M059J (cell line): ENCODE measurements at places on chromosomes 16 and 17. TPM values are rescaled to one million over a fixed set of nuclear protein-coding genes. Genes with fewer than 3 reads are reported as not detected.
A peak's percentile ranks its signal among the peaks of the same experiment; 100 is the strongest.

DNA sequence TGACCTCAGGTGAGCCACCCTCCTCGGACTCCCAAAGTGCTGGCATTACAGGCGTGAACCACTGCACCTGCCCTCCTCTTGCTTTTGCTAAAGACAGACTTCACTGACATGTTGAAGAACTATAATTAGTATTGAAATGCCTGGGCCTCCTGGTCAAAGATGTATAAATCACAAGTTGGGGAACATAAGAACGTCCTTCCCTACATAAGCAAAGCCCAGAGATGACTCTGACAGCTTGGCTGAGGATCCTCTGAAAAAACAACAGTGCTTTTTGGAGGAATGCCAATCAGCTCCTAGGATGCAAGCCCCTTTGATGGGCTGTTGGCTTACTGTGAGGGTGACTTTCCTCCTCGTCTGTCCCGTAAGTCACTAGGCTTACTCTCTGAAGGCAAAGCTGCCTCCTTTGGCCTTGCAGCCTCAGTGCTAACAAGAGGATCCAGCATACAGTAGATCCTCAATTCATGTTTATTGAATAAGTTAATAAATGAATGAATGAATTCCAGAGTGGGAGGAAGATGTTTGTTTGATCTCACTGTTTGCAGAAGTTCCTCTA is 6.3 kb downstream of the APOH start:
- no peak for DNase-seq

DNA sequence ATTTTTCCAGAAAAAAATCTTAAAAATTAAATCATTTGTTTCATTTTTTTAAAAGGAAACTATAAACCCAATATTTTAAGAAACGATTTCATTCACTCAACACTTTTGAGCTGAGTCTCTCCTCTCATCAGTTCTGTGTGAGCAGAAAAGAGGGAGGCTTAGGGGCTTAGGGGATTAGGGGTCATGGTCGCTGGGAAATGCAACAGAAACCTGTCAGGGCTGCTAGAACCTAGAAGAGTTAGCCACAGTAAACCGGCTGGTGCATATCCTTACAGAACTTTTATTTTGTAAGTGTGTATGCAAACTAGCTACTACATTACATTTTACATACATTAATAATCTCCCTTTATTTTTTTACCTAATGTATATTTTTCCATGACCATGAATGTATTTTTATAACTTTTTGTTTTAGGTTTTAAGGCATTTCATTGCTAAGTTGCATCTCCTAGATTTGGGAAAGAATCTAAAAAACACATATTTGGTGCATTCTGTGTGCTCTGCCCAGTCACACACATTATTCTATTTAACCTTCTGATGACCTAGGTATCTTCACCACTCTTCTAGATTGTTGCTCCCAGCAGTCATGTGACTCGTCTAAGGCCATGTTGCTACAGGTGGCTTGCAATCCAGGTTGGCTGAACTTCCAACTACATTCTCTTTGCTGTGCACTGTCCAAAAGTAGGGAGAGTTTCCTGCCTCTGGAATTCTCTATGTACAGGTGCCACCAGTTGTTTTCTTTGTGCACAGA is 24.4 kb downstream of the TBC1D3B start:
- no peak for DNase-seq

DNA sequence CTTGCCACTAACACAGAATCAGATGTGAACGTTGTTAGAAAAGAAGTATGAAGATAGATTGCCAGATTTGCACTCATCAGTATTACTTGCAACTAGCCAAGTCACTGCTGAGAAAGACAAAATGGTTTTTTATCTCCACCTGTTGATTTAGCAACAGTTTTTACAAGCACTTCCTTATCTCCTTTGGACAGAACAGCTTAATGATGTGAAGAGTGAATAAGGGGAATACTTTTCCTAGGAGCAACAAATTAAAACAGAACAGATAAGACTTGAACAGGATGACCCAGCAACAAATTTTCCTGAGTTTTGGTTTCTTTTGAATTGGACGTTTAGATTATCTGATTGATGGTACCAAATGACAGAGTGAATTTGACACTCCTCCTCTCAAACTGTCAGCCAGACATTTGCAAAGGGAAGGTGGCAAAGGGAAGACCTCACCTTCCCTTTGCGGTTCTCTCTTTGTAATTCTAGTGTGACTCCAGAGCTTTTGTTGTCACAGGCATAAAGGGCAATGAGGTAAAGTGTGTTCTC is 130.6 kb downstream of the NLK start:
- no peak for DNase-seq

DNA sequence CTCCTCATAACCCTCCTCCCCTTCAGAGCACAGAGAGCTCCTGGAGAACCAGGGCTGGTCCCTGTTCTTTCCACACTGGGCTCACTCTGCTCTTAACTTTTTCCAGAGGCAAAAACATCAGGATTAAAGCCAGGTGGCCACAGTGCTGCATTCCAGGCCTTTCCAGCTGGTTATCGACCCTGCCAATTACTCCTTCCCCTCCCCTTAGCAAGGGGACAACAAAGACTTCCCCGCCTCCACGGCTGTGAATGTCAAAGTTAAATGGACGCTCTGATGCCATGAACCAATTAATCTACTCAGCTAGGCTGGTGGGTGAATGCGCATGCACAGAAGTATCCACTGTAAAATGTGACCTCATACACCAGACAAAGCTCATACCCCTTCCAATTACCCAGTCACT is 23.1 kb downstream of the ACLY start:
- DNase-seq, result no peak

- DNase-seq, result no peak
Observed at GRCh38 chr17:20925091-20925490, 117.7 kb downstream of the USP22 start.

GRCh38 chr17:74474043-74474792 is 7.8 kb downstream of the CD300A start:
- DNase-seq, result no peak

- DNase-seq, result no peak
Observed at GRCh38 chr17:61081959-61082358, 317.7 kb upstream of the TBX2 start.

GRCh38 chr17:27523712-27524111 is 67.5 kb downstream of the KSR1 start:
- peak; percentile 16 for DNase-seq

GRCh38 chr16:65497571-65497970 is 375.7 kb upstream of the CDH11 start:
- DNase-seq, result peak; percentile 78

GRCh38 chr17:78057113-78057740 is 71.3 kb downstream of the TMC6 start:
- DNase-seq, result no peak

GRCh38 chr16:70651524-70651923 is 5.2 kb downstream of the IL34 start:
- no peak for DNase-seq

DNA sequence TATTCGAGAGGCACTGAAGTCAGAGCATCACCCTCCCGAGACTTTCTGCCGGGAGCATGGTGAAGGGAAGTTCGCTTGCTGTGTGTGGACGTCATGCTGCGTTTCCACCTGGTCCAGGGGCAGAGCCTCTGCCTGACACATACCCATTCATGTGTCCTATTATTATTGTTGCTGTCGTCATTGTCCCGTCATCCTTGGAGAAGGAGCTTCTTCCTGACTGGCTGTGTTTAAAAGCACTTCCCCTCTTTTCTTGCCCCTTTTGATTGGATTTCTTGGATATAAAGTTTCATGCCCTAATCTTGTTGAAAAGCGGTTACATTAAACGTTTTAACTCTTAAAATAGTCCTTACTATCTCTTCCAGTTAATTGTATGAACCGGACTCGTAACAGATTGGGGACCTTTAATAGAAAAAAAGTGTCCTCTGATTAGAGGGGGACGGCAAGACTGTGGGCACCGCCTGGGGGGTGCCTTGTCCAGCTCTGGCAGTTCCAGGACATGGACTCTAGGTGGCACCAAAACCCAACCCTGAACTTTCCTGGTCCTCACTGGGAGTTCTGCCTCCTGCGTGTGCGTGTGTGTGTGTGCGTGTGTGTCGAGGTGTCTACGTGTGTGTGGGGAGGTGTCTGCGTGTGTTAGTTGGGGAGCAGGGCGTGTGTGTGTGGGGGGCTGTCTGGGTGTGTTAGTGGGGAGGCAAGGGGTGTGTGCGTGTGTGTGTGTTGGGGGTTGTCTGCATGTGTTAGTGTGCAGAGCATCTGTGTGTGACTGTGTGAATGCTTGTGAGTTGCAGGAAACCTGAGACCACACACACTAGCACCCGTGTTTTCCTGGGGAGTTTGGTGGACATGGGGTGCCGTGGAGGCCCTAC is 133.3 kb upstream of the CIBAR2 start:
- DNase-seq, result peak; percentile 61

DNA sequence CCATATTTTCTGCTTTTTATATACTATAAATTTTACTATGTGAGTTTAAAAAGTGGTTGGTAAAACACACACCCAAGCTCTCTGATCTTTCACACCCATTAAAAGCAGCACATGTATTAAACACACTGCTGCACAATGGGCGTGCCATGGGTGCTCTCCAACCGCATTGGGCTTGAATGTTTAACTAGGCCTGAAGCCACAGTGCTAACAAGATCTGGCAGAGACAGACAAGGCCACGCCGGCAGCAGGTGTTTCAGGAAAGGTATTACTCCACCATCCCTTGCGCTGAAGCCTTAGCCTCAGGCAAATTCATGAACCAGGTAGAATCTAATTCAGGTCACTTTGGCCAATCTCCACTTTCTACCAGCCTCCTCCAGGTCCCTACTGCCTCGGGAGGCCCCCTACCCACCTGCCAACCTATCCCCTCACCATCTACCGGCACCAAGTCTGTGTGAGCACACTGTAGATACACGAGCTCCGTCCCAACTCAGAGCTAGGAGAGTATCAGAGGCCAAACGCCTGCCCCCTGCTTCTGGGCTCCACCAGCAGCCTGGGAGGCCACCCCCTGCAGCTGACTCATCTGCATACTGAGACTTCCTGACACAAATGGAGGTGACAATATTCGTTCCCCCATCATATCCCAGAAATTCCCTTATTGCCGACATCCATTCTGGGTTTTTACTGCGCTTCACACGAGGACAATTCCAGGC is 95.0 kb downstream of the ADCY9 start:
- DNase-seq, result peak; percentile 26

DNA sequence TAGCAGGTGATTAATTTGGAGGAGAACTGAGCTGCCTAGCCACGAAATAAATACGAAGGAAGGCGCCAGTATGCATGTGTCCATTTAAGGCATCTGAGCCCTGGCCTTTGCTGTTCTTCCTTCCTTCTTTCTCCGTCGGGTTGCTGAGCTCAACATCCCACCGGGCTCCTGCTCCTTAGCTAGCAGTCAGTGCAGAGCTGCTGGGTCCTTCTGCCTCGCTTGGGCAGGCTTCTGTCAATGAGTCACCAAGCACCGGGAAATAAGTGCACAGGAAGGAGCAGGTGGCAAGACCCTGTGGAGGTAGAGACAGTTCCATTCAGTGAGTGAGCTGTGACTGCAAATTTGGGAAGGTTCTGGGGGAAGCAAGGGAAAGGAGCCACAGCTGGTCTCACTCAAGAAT is 120.7 kb downstream of the CCDC182 start:
- DNase-seq, result no peak

- peak; percentile 4 for DNase-seq
Observed at GRCh38 chr17:10019941-10020451, 114.9 kb upstream of the RCVRN start.

DNA sequence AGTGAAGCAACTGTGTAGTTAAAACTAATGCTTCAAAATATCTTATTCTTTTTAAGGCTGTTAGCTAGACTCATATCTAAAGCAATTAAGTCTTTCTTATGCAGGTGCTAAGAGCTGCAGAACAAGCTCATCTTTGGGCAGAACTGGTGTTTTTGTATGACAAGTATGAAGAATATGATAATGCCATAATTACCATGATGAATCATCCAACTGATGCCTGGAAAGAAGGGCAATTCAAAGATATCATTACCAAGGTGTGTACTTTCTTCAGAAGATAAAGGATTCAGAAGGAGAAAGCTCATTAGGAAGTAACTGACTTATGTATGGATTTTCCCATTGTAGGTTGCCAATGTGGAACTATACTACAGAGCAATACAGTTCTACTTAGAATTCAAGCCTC is 23.9 kb downstream of the PTRH2 start:
- DNase-seq, result no peak

- DNase-seq, result peak; percentile 71
Observed at GRCh38 chr17:42989726-42990652, 8.2 kb upstream of the RPL27 start.

- no peak for DNase-seq
Observed at GRCh38 chr17:80890196-80890920, 101.3 kb upstream of the CHMP6 start.

DNA sequence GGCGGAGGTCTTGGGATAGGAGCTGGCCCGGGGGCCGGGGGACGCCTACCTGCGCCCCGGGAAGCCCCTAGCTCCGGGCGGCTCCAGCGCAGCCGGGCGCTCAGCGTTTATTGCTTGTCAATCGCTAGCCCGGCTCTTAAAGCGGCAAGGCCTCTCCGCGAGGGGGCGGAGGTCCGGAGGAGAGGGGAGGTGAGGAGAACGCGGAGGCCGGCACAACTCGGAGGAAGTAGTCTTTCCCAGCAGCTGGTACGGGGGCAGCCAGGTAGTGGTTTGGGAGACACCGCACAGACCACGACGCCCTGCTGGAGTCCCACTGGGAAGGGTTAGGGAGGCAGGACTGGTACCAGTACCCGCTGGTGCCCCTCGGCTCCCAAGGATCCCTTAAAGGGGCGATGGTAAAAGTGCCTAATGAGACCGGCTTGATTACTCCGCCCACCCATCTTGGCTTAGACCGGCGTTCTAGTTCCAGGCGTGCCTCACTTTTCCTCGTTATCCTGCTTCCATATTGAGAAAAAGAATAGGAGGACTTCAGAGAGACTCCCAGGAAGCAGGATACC is at the start of gene MPP2:
TSS of gene MPP2 (minus strand) at position 112 of the 557 bp plus-strand sequence. CDS start 3,076 bp downstream, outside the sequence.
- peak; percentile 28 for DNase-seq

- DNase-seq, result no peak
Observed at GRCh38 chr17:81569986-81570514, 17.9 kb upstream of the FAAP100 start.

ERN2 gene
- not detected in 2 replicates for total RNA-seq

MIF4GD gene
- 14.3 and 19.4 TPM in 2 replicates for total RNA-seq

SMTNL2 gene
- total RNA-seq, result not detected in 2 replicates

PIK3R6 gene
- not detected in 2 replicates for total RNA-seq

TEX19 gene
- 0.05 TPM in 1 of 2 replicates, not detected in the other for total RNA-seq
